Hindlimb muscle (tissue), 1 donor: ENCODE measurements at places on chromosomes 7 and 10. TPM values are rescaled to one million over a fixed set of nuclear protein-coding genes. Genes with fewer than 3 reads are reported as not detected.

Gene NOBOX
- not detected for polyA plus RNA-seq

Gene CPEB3
- 6.1 TPM for polyA plus RNA-seq

GRCh38 chr10:117537436-117537903, 5.1 kb upstream of the EMX2 start:
- no peak for DNase-seq

DNA sequence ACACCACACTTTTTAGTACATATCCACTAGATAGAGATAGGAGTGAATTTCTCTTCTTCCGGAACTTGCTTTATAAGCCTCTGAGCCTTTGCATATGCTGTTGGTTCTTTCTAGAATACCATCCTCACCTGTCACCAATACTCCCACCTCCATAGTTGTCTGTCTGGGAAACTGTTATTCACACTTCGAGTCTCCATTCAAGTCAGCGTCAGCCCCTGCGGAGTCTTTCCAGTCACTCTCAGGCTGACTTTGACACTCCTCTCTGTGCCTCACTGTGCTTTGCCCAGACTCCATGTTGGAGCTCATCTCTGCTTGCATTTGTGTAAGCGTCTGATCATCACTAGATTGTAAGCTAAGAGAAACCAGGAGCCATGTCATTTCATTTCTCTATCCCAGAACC, 66.5 kb upstream of the NRBF2 start:
- no peak for DNase-seq

- DNase-seq: no peak
Observed at GRCh38 chr10:132263866-132264265, 43.9 kb downstream of the STK32C start.
